Stimulated activated CD4-positive, alpha-beta T cell treated with anti-CD3 and anti-CD28 coated beads, Interleukin-2, amount 100 ng/mL, for 4 hours (primary cell): ENCODE measurements at places on chromosomes 4 and X.

DNA sequence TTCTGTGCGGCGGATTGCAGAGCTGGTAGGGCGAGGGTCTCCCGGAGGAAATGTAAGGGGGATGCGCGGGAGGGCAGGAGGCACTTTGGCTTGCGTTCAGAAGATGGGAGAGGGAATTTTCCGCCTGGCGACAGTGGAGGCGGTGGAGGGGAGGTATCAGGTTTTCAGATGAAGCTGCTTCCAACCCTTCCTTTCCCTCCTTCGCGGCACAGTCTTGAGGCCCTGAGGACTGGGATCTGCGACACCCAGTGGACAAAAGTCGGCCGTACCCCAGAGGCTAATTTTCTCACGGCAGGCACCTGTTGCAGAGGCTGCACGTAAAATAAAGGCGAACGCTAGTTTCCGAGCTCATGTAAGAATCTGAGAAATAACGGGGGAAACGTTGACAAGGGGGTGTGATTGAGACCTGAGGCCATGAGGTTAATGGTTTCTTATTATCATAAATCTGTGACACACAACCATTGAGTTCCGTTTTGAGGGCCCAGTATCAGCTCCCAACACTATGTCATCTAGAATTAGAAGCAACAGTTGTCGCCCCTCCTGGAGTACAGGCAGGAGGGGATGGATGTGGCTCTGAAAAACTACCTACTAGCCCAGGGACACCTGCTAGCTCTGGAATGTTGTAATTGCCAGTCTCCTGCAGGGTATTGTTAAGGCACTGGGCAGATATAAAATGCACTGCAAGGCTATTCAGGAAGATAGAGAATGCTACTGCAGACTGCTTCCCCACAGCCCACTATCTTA is 1.1 kb downstream of the ZCCHC18 start:
- DNase-seq: peak; percentile 28

GRCh38 chr4:134057356-134057755 is 144.2 kb downstream of the PABPC4L start:
- DNase-seq: no peak

DNA sequence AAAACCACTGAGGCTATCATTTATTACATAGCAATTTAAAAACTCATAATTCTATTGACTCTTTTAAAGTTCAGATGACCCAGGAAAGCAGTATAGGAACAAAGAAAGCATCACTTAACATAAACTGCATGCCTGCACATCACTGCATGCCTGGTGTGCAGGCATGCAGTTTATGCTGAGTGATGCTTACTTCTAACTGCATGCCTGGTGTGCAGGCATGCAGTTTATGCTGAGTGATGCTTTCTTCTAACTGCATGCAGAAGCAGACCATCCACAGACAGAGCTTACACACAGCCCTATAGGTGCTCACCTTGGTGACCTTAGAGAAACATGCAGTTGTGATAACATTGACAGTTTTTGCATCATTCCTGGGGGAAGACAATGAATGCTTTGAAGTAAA is 17.0 kb downstream of the SDAD1 start:
- no peak for DNase-seq

- DNase-seq: no peak
Measured at GRCh38 chr4:61200187-61200915, at the start of gene ADGRL3. ADGRL3 (plus strand) TSS chr4:61200326.

- DNase-seq: no peak
Measured at GRCh38 chrX:50167366-50167765, 33.4 kb downstream of the AKAP4 start.

GRCh38 chr4:28490669-28491068 is 1630.0 kb downstream of the STIM2 start:
- no peak for DNase-seq

DNA sequence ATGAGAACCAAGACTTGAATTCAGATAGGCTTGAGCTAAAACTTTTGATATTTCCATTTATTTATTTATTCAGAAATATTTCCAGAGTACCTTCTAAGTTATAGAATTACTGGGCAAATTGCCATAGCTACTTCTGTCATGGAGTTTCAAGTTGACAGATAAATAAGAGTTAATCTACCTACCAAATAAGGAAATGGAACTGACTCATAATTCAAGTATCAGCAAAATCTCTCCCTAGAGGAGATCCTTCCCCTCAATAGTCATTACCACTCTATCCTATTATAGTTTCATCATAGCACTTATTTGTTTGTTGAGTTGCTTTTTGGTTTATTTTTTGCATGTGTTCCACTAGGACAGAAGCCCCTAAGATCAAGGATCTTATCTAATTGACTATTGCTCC is 48.8 kb upstream of the CCSER1 start:
- no peak for DNase-seq

DNA sequence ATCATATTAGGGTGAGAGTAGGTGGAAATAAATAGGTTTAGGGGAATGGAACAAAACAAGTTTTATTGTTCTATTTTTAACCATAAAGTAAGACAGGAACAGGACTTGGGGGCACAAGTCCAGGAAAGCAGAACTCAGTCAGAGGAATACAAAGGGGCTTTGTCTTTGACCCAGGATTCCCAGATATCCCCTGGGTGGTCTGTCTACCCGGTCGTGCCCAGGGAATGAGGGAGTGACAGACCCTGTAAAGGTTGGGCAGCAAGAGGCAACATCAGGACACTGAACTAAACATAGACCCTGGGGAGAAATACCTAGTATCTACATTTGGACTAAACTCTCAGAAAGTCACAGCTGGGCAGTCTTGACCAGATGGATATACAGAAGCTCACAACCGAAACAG is 50.6 kb downstream of the PTCHD1 start:
- no peak for DNase-seq

DNA sequence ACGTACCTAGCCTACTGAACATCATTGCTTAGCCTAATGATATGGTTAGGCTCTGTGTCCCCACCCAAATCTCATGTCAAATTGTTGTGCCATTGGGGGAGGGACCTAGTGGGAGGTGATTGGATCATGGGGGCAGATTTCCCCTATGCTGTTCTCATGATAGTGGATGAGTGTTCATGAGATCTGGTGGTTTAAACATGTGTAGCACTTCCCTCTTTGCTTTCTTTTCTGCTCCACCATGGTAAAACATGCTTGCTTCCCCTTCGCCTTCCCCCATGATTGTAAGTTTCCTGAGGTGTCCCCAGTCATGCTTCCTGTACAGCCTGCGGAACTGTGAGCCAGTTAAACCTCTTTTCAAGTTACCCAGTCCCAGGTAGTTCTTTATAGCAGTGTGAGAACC is 102.6 kb downstream of the RAPGEF2 start:
- no peak for DNase-seq

GRCh38 chrX:51461053-51462044 is 35.0 kb downstream of the NUDT11 start:
- no peak for DNase-seq

- DNase-seq: no peak
Measured at GRCh38 chr4:21097026-21097425, 396.8 kb downstream of the PACRGL start.

DNA sequence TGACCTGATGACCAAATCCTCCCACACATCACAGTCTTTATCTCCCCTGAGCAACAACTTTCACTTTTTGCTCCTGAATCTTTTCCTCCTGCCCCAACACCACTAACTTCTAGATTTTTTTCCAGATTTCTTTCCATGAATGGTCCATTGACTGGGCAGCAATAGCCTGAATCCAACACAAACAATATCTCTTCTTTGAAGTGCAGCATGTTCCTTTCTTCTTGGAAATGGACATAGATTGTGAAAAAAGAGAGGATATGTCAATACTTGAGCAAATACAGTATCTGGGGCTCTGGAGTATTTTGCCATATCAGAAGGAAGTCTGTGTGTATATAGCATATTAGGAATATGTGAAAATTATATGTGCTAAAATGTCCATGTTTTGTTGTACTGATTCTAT is 55.2 kb downstream of the CDS1 start:
- no peak for DNase-seq

- no peak for DNase-seq
Measured at GRCh38 chr4:15968551-15969300, 5.8 kb upstream of the FGFBP2 start.

GRCh38 chr4:14254252-14254651 is 626.7 kb upstream of the BOD1L1 start:
- no peak for DNase-seq

DNA sequence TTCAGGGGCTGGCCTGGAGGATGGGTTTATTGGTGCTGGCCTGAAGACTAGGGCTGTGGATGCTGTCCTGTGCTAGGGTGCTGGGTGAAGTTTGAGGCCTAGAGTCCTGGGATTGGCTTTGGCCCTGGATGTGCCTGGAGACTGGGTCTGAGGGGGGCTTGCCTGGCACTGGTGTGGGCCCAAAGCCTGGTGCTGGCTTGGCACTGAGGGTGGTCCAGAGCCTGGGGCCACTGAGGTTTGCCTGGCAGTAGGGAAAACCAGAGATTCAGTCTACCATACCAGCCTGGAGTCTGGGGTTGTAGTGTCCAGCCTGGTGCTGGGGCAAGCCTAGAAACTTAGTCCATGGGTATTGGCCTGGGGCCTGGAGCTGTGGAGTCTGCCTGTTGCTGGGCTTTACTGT is 16.6 kb downstream of the BMP15 start:
- no peak for DNase-seq

GRCh38 chrX:39782276-39782675 is 315.5 kb downstream of the BCOR start:
- no peak for DNase-seq

DNA sequence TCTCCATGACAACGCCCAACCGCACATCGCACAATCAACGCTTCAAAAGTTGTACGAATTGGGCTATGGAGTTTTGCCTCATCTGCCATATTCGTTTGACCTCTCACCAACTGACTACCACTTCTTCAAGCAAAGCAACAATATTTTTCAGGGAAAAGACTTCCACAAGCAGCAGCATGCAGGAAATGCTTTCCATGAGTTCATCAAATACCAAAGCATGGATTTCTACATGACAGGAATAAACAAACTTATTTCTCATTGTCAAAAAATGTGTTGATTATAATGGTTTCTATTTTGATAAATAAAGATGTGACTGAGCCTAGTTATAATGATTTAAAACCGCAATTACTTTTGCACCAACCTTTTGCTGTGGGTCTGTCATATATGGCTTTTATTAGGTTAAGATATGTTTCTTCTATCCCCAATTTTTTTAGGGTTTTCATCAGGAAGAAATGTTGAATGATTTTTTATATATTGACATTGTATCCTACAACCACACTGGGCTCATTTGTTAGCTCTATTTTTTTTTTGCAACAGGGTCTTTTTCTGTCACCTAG is 138.4 kb downstream of the PWWP3B start:
- no peak for DNase-seq

DNA sequence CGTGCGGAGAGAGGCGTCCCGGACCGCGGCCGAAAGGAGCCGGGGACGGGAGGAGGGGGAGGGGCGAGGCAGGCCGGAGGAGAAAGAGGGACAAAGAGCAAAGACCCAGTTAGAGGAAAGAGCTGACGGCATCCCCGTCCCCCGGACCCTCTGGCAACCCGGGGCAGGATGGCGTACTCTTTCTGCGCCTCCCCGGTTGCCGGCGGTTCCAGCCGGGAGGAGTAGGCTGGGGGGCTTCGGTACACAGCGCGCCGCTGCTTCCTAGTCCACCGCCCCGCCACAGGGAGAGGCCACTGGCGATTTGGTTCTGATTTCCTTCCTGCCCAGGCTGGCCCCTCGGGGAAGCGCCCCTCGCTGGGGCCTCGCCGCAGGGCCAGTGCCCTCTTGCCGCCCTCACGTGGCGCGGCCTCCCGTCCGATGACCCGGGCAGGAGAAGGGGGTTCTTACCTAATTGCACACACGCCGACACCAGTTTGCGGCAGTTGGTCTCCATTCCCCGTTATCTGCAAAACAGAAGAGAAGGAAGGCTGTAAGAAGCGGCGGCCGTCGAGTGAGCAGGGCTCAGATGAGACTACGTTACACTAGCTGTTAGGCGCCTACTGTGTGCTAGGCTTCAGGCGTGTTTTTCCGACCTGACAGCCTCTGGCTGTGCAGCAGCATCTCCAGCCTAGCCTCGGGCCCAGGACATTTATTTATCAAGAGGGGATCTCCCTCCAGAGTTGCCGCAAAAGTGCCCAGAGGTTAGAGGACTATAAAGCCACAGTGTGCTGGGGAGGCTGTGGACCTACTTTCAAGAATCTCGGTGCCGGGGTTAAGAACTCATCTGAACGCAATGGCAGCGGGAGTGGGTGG is 9.9 kb upstream of the PITX2 start:
- DNase-seq: no peak
